ENCODE measurements at places on chromosomes 16 and 17.

GRCh38 chr17:4150096-4150495 is 7.1 kb downstream of the CYB5D2 start:
- no peak for DNase-seq

GRCh38 chr17:42809250-42809649 is 10.6 kb downstream of the CNTD1 start:
- no peak for DNase-seq

DNA sequence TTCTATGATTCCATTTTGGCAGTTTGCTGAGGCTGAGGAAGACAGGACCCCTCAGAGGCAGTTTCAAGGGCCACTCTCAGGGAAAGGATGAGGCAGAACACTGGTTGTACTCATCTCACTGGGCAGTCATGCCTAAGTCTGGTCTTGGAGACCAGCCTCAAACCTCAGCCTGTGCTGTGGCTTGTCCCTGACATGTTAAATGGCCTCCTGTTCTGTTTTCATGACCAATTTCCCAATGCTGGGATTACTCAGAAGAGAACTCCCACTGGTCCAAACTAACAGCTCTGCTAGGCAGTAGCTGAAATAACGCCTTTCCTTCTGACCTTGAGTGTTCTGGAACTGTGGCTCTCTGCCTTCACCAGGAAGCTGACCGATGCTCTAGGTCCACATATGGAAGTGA is 8.4 kb upstream of the SPDYE4 start:
- DNase-seq, result no peak

- no peak for DNase-seq
Measured at GRCh38 chr17:51869387-51869786, 289.1 kb downstream of the CA10 start.

GRCh38 chr17:36761203-36761950 is 160.0 kb downstream of the MRM1 start:
- DNase-seq, result peak; percentile 79

DNA sequence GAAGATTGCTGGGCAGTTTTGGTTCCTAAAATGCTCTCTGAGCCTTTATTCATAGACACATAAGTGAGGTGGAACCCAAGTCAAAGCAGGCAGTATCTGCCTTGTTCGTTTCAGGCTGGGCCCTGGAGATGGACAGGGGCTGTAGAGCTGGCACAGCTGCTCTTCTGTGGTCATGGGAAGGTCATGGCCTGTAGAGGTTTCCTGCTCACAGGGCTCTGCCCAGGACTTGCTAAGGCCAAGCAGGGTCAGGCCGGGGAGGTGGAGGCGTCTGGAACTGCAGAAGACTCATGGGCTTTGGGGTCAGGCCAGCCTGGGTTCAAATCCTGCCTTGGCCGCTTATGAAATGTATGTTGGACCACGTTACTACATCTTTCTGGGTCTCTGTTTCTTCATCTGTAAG is 50.2 kb downstream of the IRX5 start:
- DNase-seq, result no peak

- no peak for DNase-seq
Measured at GRCh38 chr16:86227801-86228200, 282.5 kb upstream of the FOXF1 start.

DNA sequence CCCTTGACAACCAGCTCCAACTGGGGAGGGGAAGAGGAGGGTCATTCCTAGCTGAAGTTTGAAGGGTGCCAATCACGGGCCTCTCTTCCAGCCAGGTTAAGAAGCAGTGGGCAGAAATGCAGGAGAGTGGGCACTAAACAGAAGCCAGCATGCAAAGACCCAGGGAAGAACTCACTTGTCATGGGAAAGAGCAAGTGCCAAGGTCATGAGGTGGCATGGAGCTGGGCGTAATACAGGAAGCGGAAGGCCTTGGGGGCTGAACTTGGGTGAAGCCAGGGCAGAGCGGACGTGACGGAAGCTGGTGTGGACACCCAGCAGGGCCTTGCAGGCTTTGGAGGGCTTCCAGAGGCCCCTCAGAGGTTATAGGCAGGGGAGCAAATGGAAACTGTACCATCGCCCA is 302.1 kb downstream of the MAF start:
- DNase-seq, result no peak

DNA sequence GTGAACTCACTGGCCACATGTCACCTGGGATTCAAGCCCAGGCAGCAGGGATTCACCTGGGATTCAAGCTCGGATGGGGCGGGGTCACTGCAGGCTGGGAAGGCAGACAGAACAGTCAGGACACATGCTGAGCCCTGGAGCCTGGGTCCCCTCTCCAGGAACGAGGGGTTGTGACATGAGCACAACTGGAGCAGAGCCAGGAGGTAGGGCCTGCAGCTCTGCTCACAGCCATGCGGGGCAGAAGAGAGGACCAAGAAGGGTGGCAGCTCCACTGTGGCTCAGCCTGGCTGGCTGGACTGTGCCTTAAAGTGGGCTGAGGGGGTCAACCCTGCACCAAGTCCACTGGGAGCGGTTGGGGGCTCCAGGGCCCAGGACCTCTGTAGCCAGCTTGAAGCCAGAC is 150.1 kb downstream of the RAB11FIP4 start:
- DNase-seq, result no peak
